Cerebellar cortex (tissue), 1 donor: ENCODE measurements at places on chromosomes 4 and X.

DNA sequence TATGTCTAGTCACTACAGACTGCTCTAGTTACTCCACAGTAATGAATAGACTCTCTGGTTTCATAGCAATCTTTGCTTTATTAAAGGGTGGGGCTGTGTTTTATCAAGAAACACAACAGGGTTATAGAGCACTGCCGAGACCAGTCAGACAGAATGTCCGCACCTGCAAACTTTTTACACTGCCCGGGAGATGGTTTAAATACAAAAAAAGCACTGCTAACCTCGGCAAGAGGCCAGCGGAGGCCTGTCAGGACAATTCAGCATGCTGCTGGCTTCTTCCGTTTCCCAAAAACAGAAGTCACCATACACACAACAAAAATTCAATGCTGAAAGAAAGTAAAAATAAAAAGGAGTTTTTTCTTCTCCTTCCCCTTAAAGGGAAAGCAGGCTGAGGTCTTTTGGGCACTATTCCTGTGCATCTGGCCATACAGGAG lies 67.4 kb downstream of the IRF2 start:
- no peak for DNase-seq

GRCh38 chr4:185137233-185137925 lies 5.7 kb upstream of the SLC25A4 start:
- no peak for DNase-seq

GRCh38 chr4:123819362-123820035 lies 422.9 kb downstream of the SPRY1 start:
- DNase-seq, result no peak

DNA sequence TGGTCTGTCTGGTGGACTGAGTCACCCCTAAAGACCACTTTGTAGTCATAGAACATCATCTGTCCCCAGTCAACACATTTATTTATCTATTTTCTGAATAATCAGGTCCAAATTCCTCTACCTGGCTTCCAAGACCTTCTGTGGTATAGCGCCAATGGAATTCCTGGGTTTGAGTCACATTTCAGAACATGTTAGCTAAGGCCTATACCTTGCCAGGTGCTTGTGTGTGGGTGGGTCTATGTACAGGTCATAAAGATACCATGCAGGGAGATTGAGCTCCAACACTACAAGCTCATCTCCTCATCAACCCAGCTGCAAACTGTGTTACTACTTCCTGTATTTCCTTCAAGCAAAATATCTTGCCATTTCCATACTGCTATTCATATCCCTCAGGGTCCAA lies 113.3 kb downstream of the TRAPPC11 start:
- no peak for DNase-seq

DNA sequence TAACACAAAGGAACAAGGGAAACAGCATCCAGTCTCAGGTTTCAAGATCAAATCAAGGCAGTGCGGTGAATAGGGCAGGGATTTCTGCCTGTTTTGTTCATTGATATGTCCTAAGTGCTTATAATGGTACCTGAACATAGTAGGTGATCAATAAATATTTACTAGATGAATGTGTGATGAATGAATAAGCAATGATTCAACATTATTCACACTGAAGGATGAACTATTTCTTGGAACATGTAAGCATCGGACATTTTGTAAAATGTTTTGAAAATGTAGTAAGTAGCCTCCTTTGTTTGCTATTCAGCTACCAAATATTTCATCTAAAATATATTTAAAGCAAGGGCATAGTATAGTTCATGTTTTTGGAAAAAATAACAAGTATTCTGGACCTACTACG lies 67.8 kb downstream of the USP38 start:
- DNase-seq, result no peak

- DNase-seq, result no peak
Observed at GRCh38 chr4:155565776-155566175, 100.9 kb upstream of the GUCY1A1 start.

DNA sequence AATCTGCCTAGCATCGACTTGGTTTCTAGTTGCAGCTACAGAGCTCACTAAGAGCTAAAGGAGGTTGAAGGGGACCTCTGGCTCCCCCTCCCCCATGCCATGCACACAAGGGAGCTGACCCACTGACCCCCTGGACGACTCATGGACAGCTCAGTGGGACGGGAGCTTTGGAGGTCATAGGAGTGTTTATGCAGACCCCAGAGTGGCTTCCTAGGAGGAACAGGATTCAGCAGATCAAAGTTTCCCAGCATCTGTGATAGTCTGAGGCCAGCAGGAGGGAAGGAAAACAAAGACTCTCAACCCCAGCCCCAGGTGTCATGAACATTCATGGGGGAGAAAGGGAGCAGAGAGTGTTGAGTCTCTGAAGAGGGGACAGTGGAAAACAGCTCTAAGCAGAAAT lies 104.4 kb downstream of the ARSF start:
- no peak for DNase-seq

DNA sequence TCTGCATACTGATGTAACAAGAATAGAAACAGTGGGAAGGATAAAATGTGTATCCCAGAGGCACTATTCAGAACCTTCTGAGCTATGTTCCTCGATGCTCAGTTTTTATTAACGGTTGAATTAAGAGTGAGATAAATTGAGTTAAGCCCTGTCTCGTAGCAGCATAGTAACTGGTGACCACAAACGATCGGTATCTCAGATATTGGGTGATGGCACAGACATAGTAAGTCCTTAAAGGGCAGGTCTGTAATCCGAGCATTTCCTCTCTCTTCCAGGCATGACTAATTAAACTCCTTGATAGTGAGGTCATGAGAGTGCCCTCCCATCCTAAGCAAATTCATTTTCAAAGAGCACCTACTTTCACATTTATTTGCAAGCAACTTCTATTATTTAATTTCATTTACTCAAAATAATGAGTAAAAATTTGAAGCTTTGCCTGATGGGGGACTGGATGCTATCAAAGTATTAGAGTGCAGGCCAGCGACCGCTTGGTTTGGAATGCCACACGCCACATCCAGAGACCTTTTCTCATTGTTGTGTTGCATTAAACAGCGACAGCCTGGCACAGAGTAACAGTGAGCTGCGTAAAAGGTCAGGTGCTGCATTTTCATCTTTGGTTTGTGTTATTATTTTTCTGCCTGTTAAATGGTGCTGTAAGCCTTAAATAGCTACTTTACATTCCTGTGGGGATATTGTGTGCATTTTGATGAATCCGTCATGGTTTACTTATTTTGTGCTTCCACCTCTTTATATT lies 101.9 kb downstream of the PCDH7 start:
- no peak for DNase-seq

- no peak for DNase-seq
Observed at GRCh38 chr4:184817494-184818215, 8.1 kb downstream of the ACSL1 start.

DNA sequence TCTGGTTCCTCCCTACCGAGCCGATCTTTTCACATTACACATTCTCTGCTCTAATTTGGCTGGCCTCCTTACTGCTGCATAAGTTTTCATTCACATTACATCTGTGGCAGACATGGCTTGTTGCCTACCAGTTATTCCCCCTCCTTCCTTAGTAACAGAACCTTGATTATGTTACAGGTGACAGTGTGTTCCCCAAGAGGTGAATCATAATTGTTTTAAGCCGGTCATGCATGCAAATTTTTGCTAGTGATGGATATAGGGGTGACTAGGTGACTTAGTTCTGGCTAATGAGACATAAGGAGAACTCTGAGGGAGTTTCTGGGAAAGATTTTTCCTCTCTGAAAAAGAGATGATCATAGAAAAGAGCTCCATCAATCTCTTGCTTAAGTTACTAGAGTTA lies 8.4 kb upstream of the LAMP2 start:
- no peak for DNase-seq

DNA sequence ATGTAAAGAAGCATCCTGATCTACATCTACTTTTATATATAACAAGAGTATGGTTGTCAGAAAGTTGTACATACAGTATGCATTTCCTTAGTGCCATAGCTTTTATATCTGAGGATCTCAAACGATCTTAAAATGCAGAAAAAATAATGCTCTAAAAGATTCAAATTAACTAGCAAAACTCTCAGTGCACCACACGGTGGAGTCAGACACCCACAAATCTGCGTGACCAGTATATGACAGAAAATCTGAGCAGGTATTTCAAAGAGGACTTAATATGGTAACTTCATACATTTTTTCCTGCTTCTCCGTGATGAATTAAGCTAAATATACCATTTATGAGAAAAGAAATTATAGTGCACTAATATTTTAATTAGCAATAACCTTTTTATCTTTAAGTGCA lies 803.0 kb downstream of the DMD start:
- peak; percentile 2 for DNase-seq

DNA sequence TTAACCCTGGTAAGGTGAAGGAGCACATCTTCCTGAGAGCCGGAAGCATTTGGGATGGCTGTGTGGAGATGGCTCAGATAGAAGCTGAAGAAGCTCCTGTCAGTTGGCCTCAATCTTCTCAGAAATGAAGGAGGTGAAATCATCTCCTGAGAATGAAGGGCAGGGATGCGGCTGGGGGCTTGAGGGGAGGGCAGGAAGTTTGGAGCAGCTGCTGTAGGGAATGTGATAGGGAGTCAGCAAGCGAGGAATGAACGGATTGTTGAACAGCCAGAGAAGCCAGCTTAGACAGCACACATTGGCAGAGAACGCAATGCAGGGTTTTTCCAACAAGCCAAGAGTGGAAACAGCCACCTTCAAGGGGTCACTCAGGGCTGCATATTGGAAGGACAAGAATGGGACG lies 10.0 kb downstream of the KCNE5 start:
- DNase-seq, result no peak

- DNase-seq, result peak; percentile 60
Observed at GRCh38 chr4:175805846-175806245, 6.2 kb downstream of the GPM6A start.

DNA sequence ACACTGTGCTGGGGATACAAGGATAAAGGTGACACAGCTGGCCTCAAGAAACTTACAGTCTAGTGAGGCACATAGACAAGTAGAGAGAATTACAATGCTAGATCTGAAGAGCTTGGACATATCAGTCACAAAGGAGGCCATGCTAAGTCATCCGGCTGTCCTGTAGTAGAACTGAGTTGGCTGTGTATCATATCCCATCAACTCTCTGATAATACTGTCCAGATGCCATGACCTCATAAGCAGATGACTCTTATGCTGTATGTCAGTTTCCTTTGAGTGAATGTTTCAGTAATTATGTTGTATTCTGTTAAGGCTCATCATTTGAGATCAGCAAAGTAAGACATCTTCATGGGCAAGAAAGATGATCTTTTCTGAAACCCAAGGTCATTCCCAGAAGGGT lies 442.9 kb downstream of the MID1IP1 start:
- no peak for DNase-seq

DNA sequence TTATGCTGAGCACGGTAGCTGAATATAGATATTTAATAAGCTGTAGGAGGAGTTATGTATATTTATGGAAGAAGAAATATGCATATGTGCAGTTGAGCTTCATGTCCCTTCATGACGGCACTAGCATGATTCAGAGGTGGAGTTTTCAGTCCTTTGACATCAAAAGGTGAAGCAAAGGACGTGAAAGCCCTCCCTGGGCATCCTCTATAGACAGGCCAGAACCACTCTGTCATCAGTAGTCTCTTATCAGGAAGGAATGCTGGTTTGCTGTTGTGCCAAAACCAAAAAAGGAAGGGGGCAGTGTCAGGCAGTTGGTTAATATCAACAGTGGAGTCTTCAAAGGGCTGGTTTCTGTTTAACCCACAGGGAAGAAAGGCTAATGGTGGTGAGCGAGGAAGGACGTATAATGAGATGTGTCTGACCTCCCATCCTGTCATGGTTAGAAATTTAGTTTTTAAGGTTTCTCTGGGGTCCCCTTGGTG lies 23.5 kb upstream of the IL2 start:
- DNase-seq, result no peak

DNA sequence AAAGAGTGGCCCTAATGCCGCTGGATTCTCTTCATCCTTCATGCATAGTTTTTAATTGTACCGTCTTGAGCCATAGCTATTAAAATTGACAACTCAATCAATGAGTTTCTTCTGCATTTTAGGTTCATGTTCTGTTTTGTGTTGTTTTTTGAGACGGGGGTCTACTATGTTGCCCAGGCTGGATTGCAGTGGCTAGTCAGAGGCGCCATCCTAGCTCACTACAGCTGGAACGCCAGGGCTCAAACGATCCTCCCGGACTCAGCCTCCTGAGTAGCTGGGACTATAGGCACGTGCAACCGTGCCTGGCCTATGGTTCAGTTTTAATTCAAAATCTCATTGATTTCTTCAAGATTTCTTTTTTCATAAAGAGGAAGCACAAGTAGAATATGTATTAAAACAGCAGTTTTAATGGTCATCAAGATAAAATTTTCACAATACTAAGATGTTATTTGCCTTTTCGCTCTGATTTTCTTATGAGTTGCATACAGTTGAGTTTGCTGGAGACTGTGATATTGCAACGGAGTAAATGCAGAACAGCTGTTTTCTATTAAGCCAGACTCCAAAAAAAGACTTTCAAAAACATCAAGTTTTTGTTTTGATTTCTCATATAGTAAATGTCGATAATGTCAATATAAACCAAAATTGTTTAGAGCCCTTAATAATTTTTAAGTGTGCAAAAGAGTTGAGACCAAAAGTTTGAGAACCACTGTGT lies 1.1 kb upstream of the STX18 start:
- DNase-seq, result no peak

GRCh38 chr4:64497491-64497890 lies 88.2 kb upstream of the TECRL start:
- DNase-seq, result no peak

DNA sequence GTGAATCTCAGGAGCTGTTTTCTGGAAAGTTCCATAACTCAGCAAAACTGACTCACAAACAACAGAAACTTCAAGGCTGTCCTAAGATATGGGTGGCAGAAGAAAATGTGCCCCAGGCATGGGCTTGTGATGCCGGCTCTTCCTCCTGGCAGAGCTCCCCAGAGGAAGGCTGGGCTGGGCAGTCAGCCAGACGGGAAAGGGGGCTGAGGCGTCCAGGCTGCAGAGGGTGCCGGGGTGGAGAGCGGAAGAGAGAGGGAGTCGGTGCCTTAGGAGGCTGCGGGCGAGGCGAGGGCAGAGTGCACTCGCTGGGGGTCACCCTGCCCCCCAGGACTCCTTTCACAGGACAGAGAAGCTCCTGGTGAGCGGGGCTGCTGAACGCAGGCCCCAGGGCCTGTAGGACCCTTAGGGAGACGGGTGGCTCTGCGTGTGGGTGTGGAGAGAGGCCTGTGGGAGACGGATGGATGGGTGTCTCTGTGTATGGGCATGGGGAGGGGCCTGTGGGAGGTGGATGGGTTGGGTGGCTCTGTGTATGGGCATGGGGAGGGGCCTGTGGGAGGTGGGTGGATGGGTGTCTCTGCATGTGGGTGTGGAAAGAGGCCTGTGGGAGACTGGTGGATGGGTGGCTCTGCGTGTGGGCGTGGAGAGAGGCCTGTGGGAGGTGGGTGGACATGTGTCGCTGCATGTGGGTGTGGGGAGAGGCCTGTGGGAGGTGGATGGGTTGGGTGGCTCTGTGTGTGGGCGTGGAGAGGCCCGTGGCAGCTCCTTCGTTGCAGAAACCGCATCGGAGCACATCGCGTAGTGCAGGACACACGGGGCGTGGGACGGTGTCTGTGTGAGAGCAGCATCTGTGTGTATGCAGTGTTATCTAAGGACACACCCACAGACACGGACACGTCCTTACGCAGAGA lies 15.9 kb downstream of the PCGF3 start:
- no peak for DNase-seq

DNA sequence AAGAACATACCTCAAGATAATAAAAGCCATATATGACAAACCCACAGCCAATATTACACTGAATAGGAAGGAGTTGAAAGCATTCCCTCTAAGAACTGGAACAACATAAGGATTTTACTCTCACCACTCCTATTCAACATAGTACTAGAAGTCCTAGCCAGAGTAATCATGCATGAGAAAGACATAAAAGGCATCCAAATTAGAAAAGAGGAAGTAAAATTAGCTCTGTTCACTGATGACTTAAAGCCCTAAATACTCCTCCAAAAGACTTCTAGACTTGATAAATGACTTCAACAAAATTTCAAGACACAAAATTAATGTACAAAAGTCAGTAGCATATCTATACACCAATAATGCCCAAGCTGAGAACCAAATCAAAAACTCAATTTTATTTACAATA lies 235.7 kb downstream of the NKX6-1 start:
- DNase-seq, result no peak
